ENCODE measurements at places on chromosomes 4 and X.
A peak's percentile ranks its signal among the peaks of the same experiment; 100 is the strongest.

- no peak for DNase-seq
Measured at GRCh38 chr4:3042226-3042625, 32.1 kb downstream of the HTT-AS start.

DNA sequence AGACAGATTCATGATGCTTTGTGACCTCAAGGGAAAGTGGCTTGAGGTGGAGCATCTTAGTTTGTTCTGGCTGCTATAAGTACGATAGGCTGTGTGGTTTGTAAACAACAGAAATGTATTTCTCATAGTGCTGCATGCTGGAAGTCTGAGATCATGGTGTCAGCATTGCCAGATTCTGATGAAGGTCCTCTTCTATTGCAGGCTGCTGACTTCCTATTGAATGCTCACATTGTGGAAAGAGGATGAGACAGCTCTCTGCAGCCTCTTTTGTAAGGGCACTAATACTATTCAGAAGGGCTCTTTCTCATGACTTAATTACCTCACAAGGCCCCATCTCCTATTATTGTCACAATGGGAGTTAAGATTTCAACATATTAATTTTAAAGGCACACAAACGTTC lies 1674.0 kb upstream of the PCDH7 start:
- DNase-seq: no peak

GRCh38 chr4:3416270-3416669 lies 25.5 kb upstream of the HGFAC start:
- no peak for DNase-seq

- peak; percentile 69 for DNase-seq
Measured at GRCh38 chr4:7803992-7804755, 135.5 kb downstream of the AFAP1 start.

DNA sequence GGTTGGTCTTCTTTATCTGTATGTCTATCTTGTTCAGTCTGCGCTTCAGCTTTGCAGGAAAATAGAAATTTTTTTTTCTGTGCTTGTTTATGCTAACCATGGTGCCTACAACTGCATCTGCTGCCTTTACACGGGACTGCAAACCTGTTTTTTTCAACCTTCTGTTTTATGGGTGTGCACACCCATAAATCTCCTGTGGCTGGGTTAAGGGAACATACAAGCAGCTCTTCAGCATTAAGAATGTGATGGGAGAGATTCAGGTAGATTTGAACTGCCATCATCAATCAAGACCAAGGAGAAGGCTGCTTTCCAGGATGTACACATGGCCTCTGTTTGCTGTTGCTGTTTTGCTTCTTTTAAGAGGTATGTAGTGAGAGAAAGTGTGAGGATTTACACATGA lies 502.9 kb downstream of the ANKRD50 start:
- DNase-seq: no peak

GRCh38 chrX:111244235-111244750 lies 26.0 kb downstream of the CAPN6 start:
- DNase-seq: no peak

GRCh38 chr4:120722655-120723054 lies 199.9 kb downstream of the PRDM5 start:
- DNase-seq: no peak

- no peak for DNase-seq
Measured at GRCh38 chr4:98909646-98910401, 19.1 kb downstream of the EIF4E start.

Measured in stimulated activated CD8-positive, alpha-beta memory T cell treated with anti-CD3 and anti-CD28 coated beads, Interleukin-4, amount 100 ng/mL, for 1 hour (primary cell).